Kidney tubule cell (primary cell): ENCODE measurements at places on chromosomes 3 and 15.

- DNase-seq, result no peak
These were observed 25.0 kb downstream of the MITF start for GRCh38 chr3:69764121-69764741.

- no peak for DNase-seq
These were observed 152.6 kb downstream of the SCAPER start for GRCh38 chr15:76752549-76752948.

GRCh38 chr3:9266716-9267115, 17.3 kb upstream of the SRGAP3 start:
- DNase-seq, result no peak

GRCh38 chr3:62209101-62209500, 164.2 kb downstream of the FEZF2 start:
- no peak for DNase-seq

- no peak for DNase-seq
These were observed 21.5 kb downstream of the CD86 start for GRCh38 chr3:122076491-122077292.

DNA sequence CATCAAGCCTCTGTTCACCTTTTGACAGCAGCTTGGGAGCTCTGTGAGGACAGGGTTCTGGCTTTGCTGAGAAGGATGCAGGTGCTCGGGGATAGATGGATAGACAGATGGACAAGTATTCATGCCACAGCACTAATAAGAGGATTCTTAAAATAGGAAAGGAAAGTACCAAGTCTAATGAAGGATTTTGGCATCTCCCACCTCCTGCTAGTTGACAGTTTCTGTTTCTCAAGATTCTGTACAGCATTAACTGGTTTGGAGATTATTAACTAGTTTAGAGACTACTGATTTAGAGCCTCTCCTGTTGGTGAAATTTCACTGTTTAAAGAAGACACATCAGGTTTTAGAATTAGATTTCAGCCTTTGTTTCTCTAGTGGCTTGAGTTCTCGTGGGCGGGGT, 152.3 kb downstream of the CACNA1D start:
- DNase-seq, result peak; percentile 36

DNA sequence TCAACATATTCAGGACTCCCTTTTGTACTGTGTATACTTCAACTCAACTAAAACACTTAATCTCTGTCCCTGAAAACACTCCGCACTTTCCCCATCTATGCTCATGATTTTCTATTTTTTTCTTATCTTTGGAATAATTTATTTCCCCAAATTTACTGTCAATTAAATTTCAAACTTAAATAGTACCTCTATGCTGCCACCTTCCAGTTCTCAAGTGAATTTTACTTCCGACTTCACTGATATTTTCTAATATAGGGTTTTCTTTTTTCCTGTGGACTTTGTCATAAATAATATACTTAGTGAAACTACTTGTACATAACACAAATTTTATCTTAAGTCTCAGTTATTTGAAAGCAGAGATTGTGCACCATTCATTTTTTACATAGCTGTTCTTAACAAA, 1303.3 kb downstream of the OTOL1 start:
- no peak for DNase-seq

DNA sequence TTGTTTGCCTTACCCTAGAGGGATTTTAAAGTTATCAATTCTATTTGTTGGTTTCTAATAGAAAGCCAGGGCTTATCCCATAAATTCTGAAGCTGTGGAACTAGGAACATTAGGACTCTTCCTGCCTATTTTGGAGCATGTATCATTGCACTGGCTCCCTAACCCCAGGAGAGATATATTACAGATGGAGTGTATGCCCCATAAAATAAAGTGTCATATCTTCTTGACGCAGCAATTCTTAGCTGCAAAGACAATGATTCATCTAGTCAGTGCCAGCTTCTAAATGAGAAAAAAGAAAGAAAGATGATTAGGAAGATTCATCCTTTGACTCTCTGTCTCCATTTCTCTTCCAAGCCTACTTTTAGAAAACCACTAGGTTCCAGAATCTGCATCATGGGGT, 74.8 kb upstream of the MAGI1 start:
- DNase-seq, result no peak

- DNase-seq, result peak; percentile 88
These were observed 8.3 kb downstream of the PLD1 start for GRCh38 chr3:171801738-171802589.

- no peak for DNase-seq
These were observed 15.8 kb downstream of the ITGA11 start for GRCh38 chr15:68416158-68416535.

DNA sequence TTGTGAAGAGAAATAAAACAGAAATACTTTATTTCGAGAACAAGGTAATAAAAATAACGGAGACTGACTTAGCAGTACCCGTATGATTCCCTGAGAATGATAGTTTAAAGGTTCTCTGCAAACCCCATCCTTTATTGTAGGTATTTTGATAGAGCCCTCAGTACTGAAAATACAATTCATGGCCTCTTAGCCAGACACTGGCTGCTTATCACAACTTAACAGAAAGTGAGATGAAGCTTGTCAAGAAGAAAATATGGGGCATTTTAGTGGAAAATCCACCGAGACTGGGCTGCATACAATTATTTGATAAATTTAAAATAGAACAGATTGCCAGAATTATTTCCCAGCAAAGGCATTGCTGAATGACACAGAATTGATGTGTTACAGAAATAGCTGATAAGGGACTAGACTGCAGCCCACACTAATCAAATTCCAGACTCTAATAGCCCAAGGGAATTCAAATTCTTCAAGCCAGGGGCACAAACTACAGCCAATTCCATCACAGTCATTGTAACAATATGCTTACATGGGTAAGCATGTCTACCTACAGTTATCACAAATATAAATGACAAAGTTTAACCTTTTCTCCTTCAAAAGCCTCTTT, 521.9 kb downstream of the PLOD2 start:
- DNase-seq, result no peak
